ENCODE measurements at places on chromosomes 16 and 17.

GRCh38 chr17:72565006-72565405 is 444.2 kb downstream of the SOX9 start:
- H3K27me3 ChIP-seq = peaks cover 20% of the 10 kb centered on the region
- H3K36me3 ChIP-seq = no peaks in the 10 kb centered on the region
- H3K27ac ChIP-seq = no peak overlapping the region
- DNase-seq = no peak
- H3K4me3 ChIP-seq = no peak overlapping the region
- H3K4me1 ChIP-seq = peaks cover 32% of the 10 kb centered on the region

DNA sequence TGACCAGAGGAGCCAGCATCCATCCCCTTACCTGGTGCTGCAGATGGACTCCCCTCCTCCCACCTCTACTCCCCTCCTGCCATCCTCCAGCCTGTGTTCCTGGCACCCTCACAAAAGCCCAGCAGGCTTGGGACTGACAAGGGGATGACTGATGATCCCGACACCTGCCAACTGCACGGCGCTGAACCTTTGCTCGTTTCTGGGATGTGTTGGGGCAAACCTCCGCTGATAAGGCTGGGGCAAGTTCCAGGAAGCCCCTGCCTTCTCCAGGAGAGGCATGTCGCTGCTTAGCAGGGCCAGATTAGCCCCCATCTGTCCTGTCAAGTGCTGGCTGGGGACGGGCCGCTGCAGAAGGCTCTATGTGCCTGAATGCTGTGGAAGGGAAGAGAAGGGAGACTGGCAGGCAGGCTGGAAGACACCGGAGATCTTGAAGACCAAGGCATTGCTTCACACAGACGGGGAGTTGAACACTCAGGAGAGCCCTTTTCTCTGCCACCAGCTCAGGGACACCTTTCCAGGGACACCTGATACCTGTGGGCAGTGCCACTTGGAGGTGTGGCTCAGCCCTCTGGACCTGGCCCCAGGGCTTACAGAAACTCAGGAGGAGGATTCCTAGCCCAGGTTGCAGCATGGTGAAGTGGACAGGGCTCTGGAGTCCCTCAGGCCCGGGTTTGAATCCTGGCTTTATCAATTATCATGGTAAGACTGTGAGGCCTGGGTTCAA is 973 bp upstream of the KRT15 start:
- H3K36me3 ChIP-seq = no peaks in the 10 kb centered on the region
- no peak for DNase-seq
- no peaks in the 10 kb centered on the region for H3K27me3 ChIP-seq
- no peak overlapping the region for H3K4me3 ChIP-seq

DNA sequence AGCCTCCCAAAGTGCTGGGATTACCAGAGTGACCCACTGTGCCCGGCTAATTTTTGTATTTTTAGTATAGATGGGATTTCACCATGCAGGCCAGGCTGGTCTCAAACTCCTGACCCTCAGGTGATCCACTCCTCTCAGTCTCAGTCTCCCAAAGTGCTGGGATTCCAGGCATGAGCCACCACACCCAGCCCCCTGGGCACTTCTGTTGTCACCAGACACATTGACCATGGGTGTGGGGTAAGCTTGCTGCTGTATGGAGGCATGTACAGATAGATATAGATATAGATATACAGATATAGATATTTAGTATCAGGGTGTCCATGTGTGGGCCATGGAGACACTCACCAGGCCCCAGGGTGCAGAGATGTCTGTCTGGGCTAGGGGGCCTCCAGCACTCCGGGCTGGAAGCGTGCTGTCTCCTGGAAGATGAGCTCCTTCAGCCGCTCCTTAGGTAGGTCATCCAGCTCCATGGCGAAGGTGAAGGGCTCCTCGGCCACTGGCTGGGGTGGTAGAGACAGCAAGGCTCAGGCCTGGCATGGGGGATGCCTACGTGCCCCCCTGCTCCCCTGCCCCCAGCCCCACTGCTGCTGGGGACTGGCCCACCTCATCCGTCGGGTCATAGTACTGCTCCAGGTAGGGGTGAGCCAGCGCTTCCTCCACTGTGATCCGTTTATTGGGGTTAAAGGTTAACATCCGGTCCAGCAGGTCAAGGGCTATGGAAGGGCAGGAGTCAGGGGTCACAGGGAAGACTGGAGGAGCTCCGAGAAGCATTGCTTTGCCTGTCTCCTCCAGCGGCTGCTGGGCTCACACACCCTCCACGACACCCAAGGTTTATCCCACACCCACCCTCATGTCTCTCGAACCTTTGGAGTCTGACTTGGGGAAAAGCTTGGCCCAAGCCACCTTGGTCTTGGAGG is 3.2 kb upstream of the GDPD3 start:
- no peak overlapping the region for H3K4me3 ChIP-seq
- H3K4me1 ChIP-seq = peaks cover 12% of the 10 kb centered on the region
- H3K36me3 ChIP-seq = peaks cover 73% of the 10 kb centered on the region

DNA sequence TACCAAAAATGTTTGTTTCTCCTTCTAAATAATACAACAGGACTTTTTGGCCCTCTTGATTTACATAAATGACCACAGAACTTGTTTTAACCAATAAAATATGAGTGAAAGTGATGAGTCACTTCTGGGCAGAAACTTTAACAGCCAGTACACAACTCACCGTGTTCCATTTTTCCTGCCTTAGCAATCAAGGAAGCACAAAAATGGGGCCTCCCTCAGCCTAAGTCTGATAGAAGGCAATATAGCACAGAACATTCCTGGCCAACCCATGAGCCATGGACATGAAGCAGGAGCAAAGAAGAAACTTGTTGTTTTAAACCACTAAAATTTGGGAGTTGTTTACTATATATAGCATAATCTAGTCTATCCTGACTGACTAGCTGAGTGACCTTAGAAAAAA is 61.1 kb upstream of the MTMR4 start:
- H3K36me3 ChIP-seq = no peaks in the 10 kb centered on the region
- H3K27me3 ChIP-seq = peaks cover 5% of the 10 kb centered on the region
- DNase-seq = peak; percentile 56
- H3K4me1 ChIP-seq = no peaks in the 10 kb centered on the region

GRCh38 chr17:43864161-43864984 is 17.4 kb downstream of the CD300LG start:
- peaks cover 76% of the 10 kb centered on the region for H3K27me3 ChIP-seq
- no peak for DNase-seq
- H3K27ac ChIP-seq = no peak overlapping the region
- H3K36me3 ChIP-seq = no peaks in the 10 kb centered on the region
- H3K4me1 ChIP-seq = peaks cover 4% of the 10 kb centered on the region

DNA sequence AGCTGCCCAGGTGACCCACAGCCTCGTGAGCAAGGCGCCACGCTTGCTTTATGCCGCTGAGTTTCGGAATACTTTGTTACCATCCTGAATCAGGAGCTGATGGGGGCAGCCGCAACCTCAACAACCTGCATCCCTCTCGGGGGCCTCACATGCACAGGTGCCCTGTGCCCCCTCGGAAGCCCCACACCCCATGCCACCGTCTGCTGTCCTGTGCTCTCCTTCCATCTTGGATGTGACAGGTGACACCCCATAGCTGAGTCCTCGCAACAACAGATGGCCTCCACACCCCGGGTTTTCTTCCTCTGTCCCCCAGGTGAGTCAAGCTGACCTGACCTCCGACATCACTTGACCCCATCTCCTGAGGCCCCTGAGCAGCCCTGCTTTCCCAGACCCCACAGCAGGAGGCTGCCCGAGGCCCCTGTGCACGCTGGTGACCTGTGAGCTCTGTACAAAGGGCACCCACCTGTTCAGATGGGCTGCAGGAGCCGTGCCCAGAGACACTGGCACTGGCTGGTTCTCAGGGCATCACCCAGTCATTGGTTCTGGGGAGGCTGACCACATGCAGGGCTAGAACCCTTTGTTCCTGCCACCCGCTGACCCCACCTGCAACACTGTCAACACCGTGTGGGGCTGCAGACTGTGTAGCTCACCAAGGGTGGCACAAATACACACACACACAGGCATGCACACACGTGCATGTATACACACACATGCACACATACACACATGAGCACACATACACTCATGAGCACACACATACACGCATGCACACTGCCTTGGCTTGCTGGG is 57.7 kb downstream of the RMI2 start:
- peaks cover 46% of the 10 kb centered on the region for H3K27me3 ChIP-seq
- no peaks in the 10 kb centered on the region for H3K36me3 ChIP-seq
- H3K4me3 ChIP-seq = no peak overlapping the region
- no peak overlapping the region for H3K27ac ChIP-seq

GRCh38 chr17:7951143-7951792 is 19.3 kb downstream of the CNTROB start:
- H3K36me3 ChIP-seq = peaks cover 46% of the 10 kb centered on the region
- H3K27me3 ChIP-seq = no peaks in the 10 kb centered on the region
- H3K27ac ChIP-seq = no peak overlapping the region
- no peaks in the 10 kb centered on the region for H3K4me1 ChIP-seq
- no peak for DNase-seq

GRCh38 chr17:75783803-75784472 is 668 bp upstream of the UNK start:
- DNase-seq = no peak
- H3K36me3 ChIP-seq = peaks cover 3% of the 10 kb centered on the region
- H3K4me1 ChIP-seq = peaks cover 14% of the 10 kb centered on the region
- peak overlapping the region; percentile 63 for H3K27ac ChIP-seq
- no peak overlapping the region for H3K4me3 ChIP-seq

DNA sequence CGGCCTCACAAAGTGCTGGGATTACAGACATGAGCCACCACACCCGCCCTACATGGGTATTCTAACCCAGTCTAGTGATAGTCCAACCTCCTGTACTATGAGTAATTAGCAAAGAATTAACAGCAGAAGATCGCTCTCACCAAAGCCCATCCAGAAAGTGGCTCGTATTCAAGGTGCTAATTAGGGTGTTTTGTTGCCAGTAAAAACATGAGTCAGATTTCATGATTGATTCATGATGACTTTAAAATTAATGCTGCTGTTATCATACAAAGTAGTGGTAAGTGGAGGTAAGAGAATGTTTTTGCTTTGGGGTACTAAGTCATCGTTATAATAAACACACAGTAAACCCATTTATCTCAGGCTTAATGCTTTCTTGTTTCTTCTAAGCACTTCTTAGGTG is 428.8 kb downstream of the WWOX start:
- H3K27ac ChIP-seq = no peak overlapping the region
- H3K36me3 ChIP-seq = no peaks in the 10 kb centered on the region
- no peak overlapping the region for H3K4me3 ChIP-seq
- H3K27me3 ChIP-seq = no peaks in the 10 kb centered on the region
- peaks cover 4% of the 10 kb centered on the region for H3K4me1 ChIP-seq
- no peak for DNase-seq

- DNase-seq = no peak
- H3K36me3 ChIP-seq = peaks cover 18% of the 10 kb centered on the region
- peak overlapping the region; percentile 87 for H3K4me3 ChIP-seq
These were observed 495 bp downstream of the TXNDC17 start for GRCh38 chr17:6641247-6641863.

DNA sequence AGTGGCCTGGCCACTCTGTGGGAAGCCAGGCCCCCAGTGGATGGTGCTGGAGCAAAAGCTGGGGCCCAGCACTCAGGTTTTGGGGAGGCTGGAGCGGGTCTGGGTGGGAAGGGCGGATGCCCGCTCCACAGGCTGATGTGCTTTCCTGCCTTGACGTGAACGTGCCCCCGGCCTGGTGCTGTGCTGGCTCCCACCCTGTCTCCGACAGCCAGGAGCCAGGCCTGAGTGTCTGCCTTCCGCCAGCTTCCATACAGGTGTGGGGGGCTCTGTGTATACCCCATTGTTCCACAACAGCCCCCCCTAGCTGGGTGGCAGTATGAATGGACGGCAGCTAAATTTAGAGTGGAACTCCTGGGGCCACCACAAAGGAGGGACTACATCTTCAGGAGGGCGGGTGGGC is 20.0 kb downstream of the HIC1 start:
- H3K27ac ChIP-seq = no peak overlapping the region
- DNase-seq = no peak
- no peak overlapping the region for H3K4me3 ChIP-seq
- peaks cover 29% of the 10 kb centered on the region for H3K4me1 ChIP-seq
- H3K36me3 ChIP-seq = peaks cover 53% of the 10 kb centered on the region
- no peaks in the 10 kb centered on the region for H3K27me3 ChIP-seq

- peaks cover 52% of the 10 kb centered on the region for H3K36me3 ChIP-seq
- H3K27me3 ChIP-seq = no peaks in the 10 kb centered on the region
- peaks cover 9% of the 10 kb centered on the region for H3K4me1 ChIP-seq
- no peak overlapping the region for H3K4me3 ChIP-seq
- peak; percentile 78 for DNase-seq
- no peak overlapping the region for H3K27ac ChIP-seq
These were observed 19.9 kb downstream of the CYB5D2 start for GRCh38 chr17:4162775-4163466.

DNA sequence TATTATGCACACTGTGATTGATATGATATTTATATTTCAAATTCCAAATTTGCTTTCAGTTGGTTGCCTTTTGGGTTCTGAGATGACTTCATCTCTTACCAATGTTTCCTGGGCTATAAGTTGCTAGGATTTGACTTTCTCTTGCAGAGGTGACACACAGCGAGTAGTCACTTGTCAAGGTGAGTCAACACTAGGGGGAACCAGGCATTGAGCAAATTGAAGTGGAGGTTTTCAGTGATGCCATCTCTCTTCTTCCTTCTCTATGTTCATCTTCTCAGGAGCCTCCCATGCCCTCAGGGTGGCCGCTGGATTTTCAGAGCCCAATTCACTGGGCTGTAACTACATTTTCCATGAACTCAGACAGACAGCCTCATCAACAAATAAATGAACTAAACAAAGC is 6.0 kb upstream of the CPD start:
- no peak for DNase-seq
- H3K27ac ChIP-seq = no peak overlapping the region
- no peak overlapping the region for H3K4me3 ChIP-seq
- no peaks in the 10 kb centered on the region for H3K27me3 ChIP-seq

DNA sequence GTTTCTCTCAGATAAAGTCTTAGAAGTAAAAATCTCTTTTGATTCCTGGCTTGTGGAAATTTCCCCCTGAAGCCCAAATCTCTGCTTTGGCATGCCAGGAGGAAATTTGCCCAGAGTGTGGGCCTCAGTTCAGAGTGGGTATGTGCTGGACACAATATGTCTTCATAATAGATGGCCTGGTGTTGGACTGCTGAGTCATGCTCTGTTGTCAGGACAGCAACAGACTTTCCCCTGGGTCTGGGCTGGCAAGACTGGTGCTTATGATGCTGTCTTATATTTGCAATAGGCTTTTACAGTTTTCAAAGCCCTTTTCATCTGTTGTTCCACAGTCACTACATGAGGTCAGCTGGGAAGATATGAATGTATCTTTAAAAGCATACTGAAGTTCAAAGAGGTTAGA is 57.0 kb downstream of the SHISA9 start:
- H3K36me3 ChIP-seq = no peaks in the 10 kb centered on the region
- no peak for DNase-seq
- H3K27ac ChIP-seq = peak overlapping the region; percentile 68
- no peaks in the 10 kb centered on the region for H3K27me3 ChIP-seq
- H3K4me3 ChIP-seq = no peak overlapping the region
